ENCODE measurements at places on chromosomes 6 and 20.
A peak's percentile ranks its signal among the peaks of the same experiment; 100 is the strongest.

DNA sequence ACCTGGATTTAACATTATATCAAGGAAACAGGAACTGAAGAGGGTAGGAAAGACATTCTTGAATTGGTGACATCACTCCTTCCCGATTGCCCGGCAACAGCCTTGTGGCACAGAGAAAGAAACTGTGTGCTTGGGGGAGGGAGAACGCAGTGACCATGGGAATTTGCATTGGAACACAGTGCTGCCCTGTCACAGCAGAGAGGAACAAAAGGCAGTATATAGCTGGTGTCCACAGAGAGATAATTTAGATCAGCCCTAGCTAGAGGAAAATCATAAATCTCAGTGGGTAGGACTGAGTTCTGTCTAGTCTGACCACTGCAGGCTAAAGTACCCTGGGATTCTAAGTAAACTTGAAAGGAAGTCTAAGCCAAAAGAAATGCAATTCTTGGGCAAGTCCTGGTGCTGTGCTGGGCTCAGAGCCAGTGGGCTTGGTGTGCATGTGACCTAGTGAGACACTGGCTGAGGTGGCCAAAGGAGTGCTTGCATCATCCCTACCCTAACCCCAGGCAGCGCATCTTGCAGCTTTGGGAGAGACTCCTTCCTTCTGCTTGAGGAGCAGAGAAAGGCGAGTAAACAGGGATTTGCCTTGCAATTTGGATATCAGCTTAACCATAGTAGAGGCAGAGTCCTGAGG is 697.6 kb downstream of the HACE1 start:
- no peak for DNase-seq

- DNase-seq = peak; percentile 49
These were observed 63.4 kb downstream of the MTHFD1L start for GRCh38 chr6:150928882-150929281.

- DNase-seq = no peak
These were observed 18.9 kb downstream of the VPS52 start for GRCh38 chr6:33252759-33253158.

DNA sequence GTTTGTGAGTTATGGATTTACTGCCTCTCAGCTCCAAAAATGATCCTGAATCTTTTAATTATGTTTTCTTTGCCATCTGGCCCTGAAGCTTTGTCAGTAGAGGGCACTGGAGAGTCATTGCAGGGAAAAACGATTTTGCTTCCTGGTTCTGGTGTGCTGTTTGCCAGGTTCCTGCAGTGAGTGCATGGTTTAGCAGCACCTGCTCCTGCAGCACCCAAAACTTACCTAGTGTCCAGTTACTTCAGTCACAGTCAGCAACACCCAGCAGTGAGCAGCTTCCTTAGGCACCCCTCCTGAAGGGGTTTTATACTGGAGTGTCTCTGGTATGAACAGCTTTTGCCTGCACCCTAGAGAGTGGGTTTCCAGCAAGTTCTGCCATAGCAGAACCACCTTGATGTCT is 6.0 kb upstream of the TRIM26 start:
- DNase-seq = peak; percentile 61
